ENCODE measurements at places on chromosomes 5 and 9. TPM values are rescaled to one million over a fixed set of nuclear protein-coding genes. Genes with fewer than 3 reads are reported as not detected.

DNA sequence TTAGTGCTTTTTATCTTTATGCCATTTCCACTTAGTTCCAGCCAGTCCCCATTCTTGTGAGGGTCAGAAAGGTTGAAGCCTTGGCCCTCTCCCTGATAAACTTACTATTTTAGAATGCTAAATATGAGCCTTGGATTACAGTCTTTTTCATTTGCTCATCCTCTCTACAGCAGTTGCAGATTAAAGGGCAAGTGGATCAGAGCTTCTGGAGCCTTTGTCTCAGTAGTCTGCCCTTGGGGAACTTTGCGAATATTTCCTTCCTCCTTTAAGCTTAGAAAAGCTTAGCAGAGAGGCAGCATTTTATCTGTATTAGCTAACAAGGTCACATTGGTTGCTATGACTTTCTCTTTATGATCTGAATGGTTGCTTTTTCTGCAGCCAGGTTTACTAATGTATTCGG lies 11.5 kb downstream of the FSD1L start:
- no peak for DNase-seq

DNA sequence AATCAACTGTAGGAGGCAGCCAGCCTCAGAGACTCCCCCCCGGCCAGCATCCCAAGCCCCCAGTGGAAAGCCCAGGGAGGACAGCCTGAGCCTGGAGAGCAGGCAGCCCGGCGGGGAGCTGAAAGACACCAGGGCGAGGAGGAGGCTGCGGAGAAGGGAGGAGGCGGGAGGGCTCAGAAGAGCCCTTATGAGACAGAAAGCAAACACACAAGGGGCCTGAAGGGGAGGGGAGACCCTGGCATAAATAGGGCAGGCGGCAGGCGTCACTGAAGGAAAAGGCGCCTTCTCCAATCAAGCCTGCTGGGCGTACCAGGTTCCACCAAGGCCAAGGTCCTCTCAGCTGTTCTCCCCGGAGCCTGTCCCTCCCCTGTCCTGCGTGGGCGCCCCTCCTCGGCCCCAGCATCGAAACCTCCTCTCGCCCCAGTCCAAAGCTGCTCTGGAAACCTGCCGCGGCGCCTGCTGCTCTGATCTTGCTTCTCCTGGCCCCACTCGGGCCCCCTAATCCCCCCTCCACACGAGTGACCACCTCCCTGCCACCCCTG lies 1.3 kb downstream of the SLC9A3 start:
- peak; percentile 49 for DNase-seq

DNA sequence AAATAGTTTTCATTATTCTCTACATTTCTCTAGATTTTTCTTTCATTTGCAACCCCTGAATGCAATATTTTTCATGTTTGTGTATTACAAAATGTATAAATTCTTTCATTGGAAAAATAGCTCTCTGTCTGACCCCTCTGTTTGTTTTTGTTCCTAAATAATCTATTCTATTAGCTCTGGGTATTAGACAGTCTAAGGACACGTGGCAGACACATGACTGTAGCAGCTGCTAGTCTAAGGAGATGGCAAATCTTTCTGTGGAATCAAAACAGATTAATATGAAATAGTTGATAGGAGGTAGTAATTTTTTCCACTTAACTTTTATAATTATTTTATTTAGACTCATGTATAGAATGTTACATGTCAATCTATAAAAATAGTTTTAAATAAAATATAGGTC lies 21.4 kb upstream of the SPATA9 start:
- DNase-seq, result no peak

DNA sequence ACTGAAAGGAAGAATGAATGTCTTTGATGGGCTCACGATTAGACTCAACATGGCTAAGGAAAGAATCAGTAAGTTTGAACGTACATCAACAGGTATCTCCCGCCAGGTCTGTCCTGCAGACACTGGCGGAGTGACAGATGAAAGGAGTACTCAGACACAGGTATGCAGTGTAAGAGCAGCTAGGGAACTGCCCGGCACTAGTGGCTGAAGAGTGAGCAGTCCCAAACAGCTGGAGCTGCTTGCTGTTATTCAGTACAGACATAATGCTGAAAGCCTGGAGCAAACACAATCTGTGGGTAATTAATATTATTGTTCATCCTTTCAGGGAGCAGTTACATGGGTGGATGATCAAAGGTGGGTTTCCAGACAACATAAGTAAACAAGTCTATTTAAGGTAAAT lies 835.5 kb downstream of the TLE4 start:
- DNase-seq, result no peak

- DNase-seq, result no peak
These were observed 49.9 kb downstream of the IRX2 start for GRCh38 chr5:2701592-2701991.

DNA sequence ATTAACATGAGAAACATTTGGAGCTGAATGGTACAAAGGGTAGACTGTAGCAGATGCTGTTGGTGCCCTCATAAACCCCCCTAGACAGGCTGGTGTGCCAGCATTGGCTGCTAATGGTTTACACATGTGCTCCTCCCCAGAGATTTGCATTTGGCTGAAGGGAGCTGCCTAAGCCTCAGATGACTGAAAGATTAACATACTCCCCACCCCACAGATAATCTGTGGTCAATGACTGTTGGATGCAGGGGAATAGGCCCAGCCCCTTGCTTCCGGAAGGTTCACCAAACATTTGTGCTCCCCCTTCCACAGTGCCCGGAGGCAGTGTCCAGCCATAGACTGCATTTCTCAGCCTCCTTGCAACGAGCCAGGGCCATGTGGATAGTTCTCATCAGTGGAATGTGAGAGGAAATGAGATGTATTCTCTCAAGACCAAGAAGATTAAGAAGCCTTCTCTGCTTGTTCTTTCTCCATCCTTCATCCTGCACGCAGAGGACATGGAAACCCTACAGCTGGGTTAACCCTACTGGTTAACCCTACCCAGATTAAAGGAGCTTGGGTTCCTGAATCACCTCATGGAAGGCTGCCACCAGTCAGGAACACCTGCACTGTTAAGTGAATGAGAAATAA lies 79.6 kb downstream of the PHAX start:
- no peak for DNase-seq

- DNase-seq, result no peak
These were observed 21.7 kb downstream of the F2RL2 start for GRCh38 chr5:76601470-76601869.

GRCh38 chr9:37390759-37391158 lies 31.7 kb upstream of the GRHPR start:
- no peak for DNase-seq

GRCh38 chr9:130892477-130893304 lies 3.9 kb downstream of the QRFP start:
- DNase-seq, result peak; percentile 60

- no peak for DNase-seq
These were observed 11.8 kb downstream of the BTNL8 start for GRCh38 chr5:180910735-180911134.

GRCh38 chr9:73451003-73451402 lies 299.3 kb downstream of the ANXA1 start:
- no peak for DNase-seq

DNA sequence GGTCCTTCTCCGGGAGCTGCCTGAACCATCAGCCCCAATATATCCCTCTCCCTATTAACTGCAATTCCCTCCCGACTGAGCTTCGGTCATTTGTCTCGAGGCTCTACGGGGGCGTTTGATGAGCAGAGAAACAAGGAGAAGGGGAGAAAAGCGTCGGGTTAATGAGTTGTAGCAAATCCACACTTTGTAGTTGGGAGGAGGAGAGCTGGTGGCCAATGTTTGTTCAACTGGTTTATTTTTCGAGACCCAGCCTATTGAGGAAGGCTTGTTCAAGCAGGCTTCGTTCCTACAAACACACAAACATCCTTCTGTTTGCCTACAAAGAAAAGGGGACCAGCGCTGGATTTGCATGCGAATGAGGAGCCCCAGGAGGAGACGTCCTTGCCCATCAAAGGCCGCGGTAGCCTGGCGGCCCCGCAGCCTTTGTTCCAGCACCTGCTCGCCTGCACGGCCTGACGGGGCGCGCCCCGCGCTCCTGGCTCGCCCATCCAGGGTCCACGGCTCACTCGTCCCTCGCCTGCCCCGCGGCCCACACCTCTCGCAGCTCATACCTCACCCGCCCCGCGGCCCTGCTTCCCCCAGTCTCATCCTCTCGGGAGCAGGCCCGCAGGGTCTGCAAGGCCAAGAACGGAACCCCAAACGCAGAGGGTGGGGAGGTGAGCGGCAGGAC lies 4.6 kb downstream of the FOXD1 start:
- DNase-seq, result peak; percentile 39

GRCh38 chr9:88056876-88057275 lies 81.4 kb downstream of the SPATA31C2 start:
- DNase-seq, result no peak

DNA sequence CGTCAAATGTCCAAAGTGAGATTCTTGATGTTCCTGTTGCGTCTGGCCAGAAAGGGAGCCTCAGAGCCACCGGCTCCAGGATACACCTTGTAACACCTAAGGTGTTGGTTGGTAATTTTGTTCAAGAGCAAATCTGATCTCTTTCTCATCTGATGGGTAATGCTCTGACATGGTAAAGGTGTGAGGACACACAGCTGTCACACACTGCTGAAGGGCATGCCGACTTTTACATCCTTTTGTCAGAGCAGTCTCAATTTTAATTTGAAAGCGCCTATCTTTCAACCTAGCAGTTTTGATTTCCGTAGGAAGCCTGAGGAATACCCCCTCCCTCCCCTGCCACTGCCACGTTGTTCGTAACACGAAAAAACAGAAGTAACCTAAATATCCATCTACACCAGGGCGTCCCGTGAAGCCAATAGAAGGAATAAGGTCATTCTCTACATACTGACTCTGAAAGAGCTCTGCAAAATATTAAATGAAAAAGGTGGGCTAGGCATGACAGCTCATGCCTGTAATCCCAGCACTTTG lies 57.4 kb downstream of the TSTD2 start:
- no peak for DNase-seq

GRCh38 chr9:87199278-87199677 lies 252.0 kb upstream of the GAS1 start:
- DNase-seq, result no peak

DNA sequence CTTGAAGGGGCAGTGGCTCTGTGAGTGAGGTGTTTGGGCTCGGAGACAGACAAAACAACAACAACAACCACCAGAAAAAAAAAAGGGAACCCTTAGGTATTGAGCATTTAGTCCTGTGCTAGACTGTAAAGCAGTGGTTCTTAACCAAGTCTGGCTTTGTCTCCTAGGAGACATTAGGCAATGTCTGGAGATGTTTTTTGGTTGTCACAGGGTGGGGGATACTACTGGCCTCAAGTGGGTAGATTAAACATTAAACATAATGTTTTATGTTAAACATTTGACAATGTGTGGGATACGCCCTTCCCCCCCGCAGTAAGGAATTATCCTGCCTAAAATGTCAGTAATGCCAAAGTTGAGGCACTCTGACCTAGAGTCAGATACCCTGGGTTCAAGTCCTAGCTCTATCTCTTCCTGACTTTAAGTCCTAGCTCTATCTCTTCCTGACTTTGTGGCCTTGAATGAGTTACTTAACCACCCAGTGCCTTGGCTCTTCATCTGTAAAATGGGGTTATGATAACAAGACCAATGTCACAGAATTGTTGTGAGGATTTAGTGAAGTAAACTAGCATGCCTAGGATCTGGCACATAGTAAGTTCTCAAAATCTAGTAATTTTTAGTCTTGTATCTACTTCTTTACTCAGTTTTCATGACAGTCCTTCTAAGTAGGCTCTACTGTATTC lies 1.8 kb downstream of the TRIM32 start:
- no peak for DNase-seq

DNA sequence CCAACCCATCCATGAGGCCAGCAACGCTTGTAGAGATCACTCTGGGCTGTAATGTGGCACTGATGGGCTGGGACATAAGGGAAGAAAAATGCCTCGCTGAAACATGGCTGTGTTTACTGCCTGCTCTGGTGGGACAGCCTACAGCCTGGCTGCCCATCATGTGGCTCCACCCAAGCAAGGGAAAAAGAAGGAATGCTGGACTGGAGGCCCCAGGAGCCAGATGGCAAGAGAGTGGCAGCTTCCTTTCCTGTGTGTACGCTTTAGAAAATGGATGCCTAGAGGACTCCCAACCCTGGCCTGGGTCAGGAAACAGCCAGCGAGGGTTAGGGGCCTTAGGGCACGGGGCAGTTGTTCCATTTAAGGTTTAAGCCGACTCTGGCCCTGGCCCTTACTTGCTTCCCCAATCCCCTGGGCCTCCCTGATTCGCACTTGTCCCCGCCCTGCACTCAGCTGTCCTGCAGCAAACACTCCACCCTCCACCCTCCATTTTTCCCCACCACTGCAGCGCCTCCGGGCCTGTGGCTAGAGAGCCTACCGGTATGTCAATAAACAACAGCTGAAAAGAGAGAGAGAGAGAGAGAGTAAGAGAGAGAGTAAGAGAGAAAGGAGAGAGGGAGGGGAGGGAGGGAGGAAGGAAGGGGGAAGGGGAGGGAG lies 819.4 kb downstream of the SEMA5A start:
- DNase-seq, result no peak

DNA sequence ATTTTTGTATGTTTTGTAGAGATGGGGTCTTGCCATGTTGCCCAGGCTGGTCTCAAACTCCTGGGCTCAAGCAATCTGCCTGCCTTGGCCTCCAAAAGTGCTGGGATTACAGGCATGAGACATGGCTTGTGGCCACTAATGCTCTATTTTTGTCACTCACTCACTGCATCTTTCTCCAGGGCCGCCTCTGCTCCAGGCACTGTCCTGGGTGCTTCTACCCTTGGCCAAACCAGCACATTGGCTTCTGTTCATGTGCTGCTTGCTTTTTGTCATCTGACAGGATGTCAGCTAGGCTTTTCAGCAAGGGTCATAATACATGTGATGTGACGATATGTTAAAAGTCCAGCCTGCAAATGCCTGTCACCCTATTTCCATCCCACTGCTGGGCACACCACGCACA lies 3.2 kb downstream of the ODF2 start:
- DNase-seq, result no peak

GRCh38 chr9:121883281-121884056 lies 209.6 kb downstream of the TTLL11 start:
- DNase-seq, result no peak

DNA sequence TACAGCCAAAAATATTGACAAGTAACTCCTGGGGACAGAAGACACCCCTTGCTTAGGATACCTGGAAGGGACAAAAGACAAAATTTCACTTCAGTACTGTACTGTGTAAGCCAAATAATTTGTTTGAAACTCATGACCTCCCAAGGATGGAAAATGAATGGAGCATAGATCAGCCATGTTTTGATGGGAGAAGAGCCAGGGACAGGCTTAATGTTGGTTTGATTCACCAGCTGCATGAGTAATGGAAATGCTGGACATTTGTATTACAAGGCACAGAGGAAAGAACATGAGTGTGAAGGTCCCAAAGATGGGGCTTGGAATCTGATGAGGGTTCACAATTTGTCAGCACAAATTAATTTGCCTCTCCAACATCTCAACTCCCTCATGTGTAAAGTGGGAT lies 122.8 kb downstream of the ENC1 start:
- no peak for DNase-seq

- peak; percentile 78 for DNase-seq
These were observed 43.4 kb upstream of the FUBP3 start for GRCh38 chr9:130535818-130536521.

Gene CCNJL
- 6.6 TPM for total RNA-seq

Gene ADAMTS12
- total RNA-seq, result 1.0 TPM

Gene EPB41L4A
- 27.4 TPM for total RNA-seq

Gene ANKDD1B
- 0.46 TPM for total RNA-seq

Gene BASP1
- total RNA-seq, result 12.0 TPM

Gene MEF2C
- total RNA-seq, result 57.4 TPM

Gene SPRY4
- 8.3 TPM for total RNA-seq

Gene SLC22A4
- 2.1 TPM for total RNA-seq

Data from right cardiac atrium (tissue), 5 donors.